ENCODE measurements at places on chromosomes 4 and X.

DNA sequence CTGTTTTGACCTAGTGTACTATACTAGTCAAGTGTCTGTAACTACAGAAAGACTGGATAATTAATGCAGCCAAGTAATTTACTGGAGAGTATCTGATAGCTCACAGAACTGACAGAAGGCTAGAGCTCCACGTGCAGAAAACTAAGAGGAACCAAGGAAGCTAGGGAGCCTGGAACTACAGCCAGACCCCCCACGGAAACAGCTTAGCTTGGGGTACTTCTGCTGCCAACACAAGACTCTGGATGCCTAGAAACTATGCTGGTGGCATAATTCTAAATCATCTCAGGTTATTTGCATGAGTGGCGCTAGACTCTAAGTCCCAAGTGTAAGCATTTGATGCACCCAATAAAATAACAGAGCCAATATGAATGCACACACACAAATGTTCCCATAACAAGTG lies 26.5 kb downstream of the HUWE1 start:
- DNase-seq, result no peak

- DNase-seq, result no peak
These were observed 32.5 kb downstream of the FGFBP1 start for GRCh38 chr4:15906020-15906443.

DNA sequence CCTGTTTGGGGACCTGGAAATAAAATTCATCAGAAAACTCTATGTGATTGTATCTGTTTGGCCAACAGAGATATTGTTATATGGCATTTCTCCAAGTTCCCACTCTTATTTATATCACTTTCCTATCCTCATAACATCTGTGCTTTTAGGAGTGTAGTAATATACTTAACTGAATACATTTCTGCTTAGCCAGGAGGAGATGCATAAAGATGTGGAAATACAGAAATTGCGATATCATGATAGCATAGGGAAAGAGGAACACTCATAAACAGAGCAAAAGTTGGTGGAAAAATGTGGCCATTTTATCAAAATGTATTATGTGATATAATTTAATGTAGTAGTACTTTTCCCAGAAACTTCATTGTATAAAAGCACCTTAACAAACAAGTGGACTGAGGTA lies 46.1 kb upstream of the TSPAN7 start:
- DNase-seq, result no peak

GRCh38 chr4:24475756-24476155 lies 108.6 kb downstream of the DHX15 start:
- DNase-seq, result no peak

DNA sequence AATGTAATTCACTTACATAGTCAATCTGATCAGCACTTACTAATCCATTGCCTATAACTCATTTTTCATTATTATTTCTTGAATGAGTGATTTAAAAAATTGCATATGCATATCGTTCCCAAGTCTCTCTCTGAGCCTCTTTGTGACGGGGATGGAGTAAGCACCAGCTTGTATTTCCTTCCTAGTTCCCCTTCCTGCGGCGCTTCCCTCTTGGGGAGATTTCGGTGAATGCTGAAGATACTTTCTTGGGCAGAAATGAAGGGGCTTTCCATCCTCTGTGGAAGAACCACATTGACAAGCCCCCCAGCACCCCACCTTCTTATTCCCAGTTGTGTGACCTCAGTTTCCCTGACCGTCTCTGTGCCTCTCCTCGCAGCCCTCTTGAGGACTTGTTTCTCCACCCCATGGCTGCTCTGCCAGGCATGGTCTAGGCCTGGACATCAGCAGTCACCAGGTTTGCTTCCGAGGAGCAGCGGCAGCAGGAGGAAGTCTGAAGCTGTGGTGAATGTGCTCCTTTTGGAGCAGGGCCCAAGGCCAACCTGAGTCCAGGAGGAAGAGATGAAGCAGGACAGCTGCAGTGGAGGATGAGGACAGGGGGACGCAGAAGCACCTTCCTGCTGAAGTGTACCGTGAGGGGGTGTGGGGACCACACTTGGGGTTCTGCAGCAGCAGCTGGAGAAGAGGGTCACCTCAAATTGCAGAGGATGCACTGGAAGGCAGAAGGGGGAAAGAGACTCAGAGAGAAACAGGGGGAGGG lies 124.9 kb downstream of the IRF2 start:
- DNase-seq, result no peak

DNA sequence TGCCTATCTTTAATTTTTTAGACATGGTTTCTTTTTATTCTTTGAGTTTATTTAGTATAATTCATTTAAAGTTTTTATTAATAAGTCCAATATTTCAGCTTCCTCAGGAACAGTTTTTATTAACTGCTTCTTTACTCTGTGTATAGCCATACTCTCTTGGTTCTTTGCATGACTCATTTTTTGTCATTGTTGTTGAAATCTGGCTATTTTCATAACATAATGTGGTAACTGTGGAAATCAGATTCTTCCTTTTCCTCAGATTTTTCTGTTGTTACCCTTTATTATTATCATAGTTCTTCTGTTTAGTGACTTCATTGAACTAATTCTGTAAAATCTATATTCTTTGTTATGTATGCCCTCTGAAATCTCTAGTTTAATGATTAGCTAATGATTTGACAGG lies 124.9 kb upstream of the CYSLTR1 start:
- DNase-seq, result no peak

- DNase-seq, result no peak
These were observed 179.0 kb downstream of the SPCS3 start for GRCh38 chr4:176498617-176499256.

DNA sequence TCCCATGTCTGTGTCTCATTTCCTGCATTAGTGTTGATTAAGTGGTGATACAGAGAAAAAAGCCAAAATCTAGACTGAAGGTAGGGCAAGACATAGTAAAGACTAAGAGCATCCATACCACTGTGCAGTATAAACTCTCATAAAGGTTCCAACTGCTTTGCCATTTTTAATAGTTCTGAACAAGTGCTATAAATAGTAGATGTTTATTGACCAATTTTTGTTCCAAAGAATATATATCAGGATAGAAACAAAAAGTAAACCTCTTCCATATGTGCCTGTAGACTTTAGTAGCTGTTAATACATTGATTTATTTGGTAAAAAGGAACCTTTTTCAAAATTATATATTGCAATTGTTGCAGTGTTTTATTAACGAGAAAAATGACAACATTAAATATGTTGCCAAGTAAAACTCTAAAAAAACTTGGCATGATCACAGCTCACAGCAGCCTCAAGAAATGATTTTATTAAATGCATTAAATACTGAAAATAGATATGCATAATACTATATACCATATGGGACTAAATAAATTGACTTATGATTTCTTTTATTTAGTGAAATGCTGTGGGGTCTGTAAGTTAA lies 22.3 kb upstream of the AASDH start:
- DNase-seq, result no peak

DNA sequence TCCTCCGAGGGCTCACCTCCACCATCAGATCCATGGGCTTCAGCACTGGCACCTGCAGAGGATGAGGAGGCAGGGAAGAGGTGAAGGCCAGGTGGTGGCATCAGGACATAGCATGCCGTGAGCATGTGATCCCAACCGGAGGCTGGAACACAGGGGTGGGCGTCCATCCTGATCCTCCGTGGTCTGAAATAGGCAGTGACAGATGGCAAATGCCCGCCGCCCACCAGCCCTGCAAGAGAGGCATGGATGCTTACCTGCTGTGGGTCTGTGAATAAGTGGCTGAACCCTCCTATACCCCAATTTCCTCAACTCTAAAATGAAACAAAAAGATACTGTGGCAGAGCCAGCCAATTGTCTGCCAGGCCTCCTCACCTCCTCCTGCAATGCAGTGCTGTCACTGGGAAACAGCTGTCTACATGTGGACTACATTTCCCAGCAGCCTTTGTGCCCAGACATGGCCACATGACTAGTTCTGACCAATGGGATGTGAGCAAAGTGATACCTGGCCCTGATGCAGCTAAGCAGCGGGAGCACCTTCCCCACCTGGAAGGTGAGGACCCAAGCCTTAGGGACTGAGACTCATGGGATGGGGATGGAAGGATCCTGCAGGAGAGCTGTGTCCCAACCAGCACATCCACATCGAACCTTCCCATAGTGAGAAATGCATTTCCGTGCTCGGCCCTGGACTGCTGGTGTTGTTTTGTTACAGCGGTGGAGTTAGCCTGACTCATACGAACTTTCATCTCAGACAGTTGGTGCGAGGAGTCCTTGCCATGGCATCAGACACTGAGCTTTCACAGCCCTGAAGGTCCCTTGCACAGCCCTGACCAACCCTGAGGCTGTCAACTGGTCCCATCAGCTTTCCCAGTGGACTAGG lies 99.5 kb downstream of the PPP2R2C start:
- DNase-seq, result no peak

GRCh38 chrX:133337250-133337649 lies 78.0 kb downstream of the GPC4 start:
- DNase-seq, result no peak

GRCh38 chrX:118459494-118459893 lies 36.1 kb upstream of the DOCK11 start:
- no peak for DNase-seq

- no peak for DNase-seq
These were observed 16.6 kb downstream of the DKC1 start for GRCh38 chrX:154779261-154779660.
